Activated CD8-positive, alpha-beta memory T cell treated with anti-CD3 and anti-CD28 coated beads for 4 hours (primary cell): ENCODE measurements at places on chromosomes 4 and X.

DNA sequence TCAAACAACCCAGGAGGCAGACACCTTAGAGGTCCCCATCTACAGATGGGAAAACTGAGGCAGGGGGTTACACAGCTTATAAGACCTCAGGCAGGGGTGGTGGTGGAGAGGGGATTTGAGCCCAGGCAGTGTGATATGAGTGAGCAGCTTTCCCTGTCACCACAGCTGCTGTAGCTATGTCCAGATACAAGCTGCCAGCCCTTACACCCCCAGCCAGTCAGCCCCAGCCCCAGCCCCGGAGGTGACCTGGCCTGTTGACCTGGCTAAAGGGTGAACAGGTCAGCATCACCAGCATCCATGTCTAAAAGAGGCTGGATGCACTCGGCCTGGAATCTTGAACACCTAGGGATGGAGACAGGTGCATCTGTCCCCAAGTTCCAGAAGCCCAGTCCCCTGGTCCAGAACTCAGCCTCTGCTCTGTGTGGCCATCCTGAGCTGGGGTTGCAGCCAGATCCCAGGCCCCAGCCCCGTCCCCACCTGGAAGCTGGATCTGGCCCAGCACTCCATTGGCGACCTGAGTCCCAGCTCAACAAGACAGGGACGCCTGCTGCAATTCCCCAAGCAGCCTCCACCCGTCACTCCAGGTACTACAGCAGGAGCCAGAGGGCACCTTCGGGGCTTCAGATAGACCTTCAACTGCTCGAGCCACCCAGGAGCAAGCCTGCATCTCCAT lies 89.5 kb downstream of the JAKMIP1 start:
- no peak for DNase-seq

- DNase-seq, result no peak
Observed at GRCh38 chr4:26120098-26120825, 200.6 kb upstream of the RBPJ start.

DNA sequence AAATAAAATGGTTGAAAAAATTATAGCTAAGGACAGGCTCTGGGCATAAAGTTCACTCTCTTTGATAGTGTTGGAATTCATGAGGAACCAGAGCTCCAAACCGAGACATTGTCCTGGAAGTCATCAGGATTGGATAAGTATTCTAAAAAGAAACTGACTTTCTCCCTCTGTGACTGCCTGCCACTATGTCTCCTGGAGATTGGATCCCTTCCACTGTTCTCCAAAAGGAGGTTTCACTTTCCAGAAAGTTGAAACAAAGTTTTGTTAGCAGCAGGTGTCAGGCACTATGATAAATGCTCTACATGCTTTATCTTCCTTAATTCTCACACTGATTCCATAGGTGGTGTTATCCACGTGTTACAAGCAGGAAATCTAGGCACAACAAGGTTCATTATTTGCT lies 16.8 kb downstream of the BANK1 start:
- DNase-seq, result no peak

DNA sequence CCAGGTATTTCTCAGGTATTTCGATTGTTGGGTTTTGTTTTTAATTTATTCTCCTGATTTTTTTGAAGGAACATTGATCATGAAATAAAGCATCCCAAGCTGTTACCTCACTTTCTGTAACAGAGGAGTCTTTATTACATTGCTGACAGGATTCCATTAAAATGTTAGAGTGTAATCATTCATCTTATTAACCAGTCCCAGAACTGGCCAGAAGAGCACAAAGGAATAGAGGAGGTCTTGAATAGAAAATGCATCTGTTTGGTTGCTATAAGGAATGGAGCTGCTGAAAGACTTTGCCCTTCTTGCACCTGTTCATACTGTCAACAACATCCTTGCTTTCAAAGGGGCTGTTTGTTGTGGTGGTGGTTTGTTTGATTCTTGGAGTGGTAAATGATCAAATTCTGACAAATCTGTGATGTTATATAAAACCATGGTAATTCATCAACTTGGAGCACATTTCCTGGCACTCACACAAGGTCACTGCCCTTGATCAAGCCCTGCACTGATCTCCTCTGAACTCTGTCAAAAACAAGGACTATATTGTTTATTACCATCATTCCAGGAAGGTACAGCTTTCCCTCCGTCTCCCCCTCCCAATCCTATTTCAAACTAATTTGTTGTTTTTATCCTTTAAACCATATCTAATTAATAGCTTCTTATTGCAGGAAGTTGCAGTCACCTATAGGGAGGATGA lies 215.8 kb downstream of the PCDH19 start:
- no peak for DNase-seq

DNA sequence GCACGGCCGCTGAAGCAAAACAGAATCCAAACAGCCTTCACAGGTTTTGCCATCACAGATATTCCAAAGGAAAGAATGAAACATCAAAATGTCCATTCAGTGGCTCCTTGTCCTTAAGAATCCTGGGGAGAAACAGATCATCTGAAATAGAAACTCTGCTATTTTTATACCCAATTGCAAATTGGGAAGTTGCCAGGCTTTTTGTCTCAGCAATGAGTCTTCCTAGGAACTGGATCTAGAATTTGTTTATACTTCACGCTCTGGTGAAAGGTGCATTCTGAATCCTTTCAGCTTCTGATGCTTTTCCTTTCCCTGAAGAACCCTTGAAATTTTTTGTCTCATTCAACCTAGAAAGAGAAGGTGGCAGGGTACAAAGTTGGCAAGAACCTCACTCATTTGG lies 218.9 kb downstream of the FBXW7 start:
- DNase-seq, result no peak
